NCI-H187 treated with DMSO at 0.1 percent for 48 hours (cell line): ENCODE measurements at places on chromosomes 1 and 21.

- no peak for DNase-seq
These were observed 319.8 kb upstream of the RRP15 start for GRCh38 chr1:217965156-217965786.

DNA sequence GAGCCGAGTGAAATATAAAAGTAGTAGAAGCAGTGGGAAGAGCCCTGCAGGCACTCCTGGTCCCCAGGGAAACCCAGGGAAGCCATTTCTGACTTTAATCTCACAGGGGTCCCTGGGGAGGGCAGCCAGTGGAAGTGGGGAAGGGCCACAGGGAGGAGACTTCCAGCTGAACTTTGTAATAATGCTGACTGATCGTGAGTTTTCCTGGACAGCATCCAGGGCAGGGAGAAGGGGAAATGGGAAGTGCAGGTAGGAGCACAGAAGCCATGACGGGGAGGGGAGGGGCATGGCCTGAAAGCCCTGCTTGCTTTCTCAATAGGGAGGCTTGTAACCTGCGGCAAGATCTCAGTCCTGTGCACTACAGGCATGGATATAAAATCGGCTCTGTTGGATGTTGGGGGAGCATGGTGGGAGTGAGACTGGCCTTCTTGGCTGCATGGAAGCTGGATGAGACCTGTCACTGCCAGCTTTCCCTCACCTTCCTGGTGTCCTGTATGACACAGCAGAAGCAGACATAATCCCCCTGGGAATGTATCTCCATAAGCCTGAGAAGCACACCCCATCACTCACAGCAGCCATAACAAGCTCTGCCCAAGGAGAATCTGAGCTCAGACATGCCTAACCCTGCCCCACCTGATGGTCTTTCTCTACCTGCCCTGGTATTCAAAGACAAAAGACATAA, 15.1 kb upstream of the MX1 start:
- DNase-seq: no peak

- no peak for DNase-seq
These were observed at the start of the genes SHE and TDRD10 for GRCh38 chr1:154502066-154502743. Gene SHE, minus strand, starts transcription at chr1:154502412. Its CDS starts 386 bp downstream, at chr1:154502026. Gene TDRD10, plus strand, starts transcription at chr1:154502219. Its CDS starts 4,685 bp downstream, at chr1:154506904.

DNA sequence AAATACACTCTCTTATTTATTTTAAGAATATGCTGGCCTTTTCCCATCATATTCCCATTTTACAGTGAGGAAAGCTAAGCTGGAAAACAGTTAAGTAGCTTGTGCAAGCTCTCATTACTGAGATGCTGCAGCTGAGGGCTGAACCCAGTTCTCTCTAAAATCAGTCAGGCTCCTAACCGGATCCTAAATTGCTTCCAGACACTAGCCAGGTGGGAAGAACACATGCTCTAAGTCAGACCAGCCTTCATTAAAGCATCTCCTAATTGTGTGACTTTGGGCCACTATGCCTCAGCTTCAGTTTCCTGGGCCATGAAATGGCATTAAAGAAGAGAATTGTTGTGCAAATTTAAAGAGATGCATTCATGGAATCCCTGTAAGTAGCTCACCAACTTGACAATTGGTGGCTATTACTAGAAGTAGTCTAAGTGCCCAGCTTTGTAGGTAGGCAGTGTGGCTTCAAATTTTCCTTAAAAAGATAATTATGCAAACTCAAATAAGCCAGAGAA, 228.4 kb downstream of the DAB1 start:
- DNase-seq: no peak

DNA sequence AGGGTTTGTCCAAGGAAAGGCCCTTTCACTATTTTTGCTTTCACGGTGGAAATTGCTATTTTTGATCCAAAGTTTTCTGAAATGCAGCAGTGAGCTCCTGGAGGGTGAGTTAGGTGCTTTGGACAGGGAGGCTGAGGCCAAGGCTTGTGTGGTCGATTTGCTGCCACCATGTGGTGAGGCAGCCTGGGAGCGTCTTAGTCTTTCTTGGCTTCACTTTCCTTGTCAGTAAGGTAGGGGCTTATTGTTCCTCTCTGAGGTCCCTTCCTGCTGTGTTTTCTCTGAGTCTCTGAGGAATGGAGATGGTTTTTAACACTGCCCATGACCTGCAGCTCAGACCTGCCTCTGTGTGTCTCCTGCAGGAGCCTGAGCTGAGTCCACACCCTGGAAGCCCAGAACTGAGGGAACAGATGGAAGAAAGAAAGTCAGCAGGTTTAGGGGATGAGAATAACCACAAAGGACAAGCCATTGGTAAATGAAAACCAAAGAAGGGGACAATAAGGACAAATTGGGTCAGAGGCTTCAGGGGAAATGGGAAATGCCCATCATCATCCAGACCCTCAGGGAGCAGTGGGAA, 20.1 kb upstream of the S100A10 start:
- no peak for DNase-seq

DNA sequence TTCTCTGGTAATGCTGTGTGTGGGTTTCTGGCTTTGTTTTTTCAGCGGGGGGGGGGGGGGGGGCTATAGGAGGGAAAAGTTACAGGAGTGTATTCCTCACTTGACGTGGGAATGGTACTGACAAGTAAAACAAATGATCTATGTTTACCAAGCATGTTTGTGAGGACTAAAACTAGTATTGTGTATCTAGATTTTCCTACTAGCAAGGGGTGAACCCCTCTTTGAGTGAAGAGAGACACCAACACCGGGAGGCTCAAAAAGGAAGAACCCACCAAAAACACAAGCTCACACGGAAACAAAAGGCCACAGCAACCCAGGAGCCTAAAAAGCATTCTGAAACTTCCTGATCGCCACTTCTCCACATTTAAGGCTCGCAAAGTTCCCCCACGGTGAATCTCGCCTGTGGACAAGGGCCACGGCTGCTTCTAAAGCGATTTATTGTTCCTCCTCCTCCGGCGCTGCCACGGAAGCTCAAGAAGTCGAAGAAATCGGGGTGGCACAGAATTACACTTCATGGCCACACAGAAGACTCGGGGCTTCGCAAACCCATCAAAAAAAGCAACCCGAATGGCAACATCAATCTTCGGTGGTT, 703 bp downstream of the PUM1 start:
- no peak for DNase-seq

GRCh38 chr1:35936838-35937237, 5.9 kb downstream of the AGO3 start:
- no peak for DNase-seq

- DNase-seq: no peak
These were observed 78.3 kb downstream of the CLEC20A start for GRCh38 chr1:178418284-178418955.

DNA sequence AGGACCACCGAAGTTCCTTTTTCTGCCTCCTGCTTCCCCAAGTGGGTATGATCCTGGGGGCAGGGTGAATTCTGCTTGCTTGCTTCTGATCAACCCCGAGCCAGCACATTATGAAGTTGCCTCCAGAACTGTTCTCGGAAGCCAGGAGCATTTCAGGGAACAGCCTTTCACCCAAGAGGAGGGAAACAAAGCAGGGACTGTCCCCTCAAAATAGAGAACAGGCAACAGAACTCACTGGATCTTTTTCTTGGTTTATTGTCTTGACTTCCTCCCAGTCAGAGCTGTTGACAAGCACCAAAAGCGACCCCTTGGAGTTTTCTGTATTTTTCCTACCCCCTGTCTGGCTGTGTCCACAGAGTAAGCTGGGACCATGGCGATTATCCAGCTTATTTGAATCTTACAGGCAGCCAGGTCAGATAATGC, 258.3 kb upstream of the SGIP1 start:
- no peak for DNase-seq
